Fibroblast of skin of right quadriceps (primary cell): ENCODE measurements at places on chromosomes 11 and 22.

- no peak for DNase-seq
These were observed 337.4 kb downstream of the CADM1 start for GRCh38 chr11:115166820-115167219.

GRCh38 chr11:73242251-73243092, 24.4 kb downstream of the P2RY2 start:
- DNase-seq = peak; percentile 68

- peak; percentile 43 for DNase-seq
These were observed 1.3 kb downstream of the EHBP1L1 start for GRCh38 chr11:65576867-65577755.

DNA sequence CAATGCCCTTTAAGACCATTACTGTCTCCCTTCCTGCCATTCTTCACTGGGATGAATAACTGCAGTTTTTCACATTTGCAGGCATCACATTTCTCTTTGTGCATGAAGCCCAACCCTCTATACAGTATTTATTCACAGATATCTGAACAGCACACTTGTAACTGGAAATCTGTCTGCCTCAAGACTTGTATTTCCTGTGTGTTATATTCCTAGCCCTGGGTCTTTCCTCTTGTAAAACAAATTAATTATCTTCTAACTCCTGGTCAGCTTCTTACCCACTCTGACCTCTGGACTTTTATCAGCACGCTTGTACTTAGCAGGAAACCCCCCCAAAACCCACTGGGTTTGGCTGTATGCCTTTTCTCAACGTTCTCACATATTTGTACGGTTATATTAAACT, 2.0 kb downstream of the CSRP3 start:
- no peak for DNase-seq

DNA sequence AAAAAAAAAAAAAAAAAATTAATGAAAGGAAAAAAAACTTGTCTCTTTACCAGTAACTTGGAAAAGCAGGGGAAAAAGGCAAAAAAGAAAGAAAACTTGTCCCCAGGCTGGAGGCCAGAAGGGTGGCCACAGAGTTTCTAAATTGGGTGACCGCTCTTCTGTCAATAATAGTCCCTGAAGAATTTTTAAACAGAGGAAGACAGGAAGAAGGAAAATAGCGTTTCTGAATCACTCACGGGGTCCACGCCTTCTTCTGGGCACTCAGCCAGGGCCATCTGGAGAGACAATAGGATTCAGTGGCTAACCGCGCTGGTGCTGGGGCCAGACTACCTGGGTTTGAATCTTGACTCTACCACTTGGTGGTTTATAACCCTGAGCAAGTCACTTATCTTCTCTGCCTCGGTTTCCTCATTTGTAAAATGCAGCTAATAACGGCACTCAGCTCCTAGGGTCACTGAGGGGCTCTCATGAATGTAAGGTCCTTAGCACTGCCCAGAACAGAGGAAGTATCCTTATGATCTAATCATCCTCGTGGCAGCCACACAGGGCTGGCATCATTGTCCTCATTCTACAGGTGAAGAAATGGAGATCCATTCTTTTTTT, 7.0 kb downstream of the C11orf86 start:
- DNase-seq = peak; percentile 94

DNA sequence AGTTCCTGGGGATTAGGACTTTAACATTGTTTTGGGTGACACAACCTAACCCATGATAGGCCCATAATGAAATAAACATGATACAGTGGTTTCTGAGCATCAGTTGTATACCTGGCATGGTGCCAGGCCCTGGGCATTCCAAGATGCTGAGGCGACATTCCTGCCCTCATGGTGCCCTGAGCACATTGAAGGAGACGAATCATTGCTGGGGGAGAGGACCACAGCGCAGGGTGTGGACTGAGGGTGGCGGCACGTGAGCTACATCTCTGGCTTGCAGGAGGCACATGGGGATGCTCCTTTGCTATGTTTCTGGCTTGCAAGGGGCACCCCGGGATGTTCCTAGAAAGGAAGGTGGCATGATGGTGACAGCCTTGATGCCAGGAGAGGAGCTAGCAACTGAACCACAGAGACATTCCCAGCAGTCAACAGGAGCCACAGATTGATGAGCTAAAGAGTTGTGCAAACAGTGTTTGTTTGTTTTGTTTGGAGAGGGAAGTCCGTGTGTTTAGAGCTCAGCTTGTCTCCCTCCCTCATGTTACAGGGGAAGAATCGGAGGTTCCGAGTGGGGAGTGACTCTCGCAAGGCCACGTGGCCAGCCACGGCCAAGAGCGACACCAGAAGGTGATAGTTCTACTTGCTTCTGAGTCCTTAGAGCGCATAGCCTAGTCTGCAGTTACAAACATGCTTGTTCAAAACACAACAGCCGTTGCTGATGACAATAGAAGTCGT, 106.4 kb downstream of the MIAT start:
- DNase-seq = peak; percentile 81

GRCh38 chr11:117855186-117855845, 21.1 kb downstream of the FXYD6 start:
- no peak for DNase-seq
